ENCODE measurements at places on chromosomes 1 and 21. TPM values are rescaled to one million over a fixed set of nuclear protein-coding genes. Genes with fewer than 3 reads are reported as not detected.

DNA sequence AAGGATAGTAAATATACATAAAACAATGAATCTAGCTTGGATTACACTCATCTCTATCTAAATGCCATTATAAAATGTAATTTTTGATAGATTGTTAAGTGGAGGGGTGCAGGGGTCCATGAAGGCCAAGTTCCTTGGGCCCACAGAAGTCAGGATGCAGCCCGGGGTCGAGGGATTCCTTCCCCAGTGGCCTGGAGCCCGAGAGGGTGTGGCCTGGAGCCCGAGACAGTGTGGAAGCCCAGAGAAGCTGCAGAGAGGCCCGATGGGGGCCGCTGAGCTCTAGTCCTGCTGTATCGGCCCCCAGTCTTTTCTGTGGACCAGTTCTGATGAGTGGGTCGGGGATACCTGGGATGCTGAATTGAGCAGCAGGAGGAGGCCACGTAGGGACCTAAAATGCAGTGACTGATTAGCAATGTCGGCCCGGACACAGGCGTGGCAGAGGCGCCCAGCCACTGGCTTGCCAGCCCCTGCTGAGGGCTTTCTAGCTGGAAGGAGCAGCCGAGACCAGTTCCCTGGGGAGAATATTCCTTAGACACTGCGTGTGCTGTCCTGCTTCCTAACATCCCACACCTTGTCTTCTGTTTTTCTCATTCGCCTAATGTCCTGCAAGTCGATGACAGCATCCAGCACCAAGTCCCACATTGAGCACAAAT lies 38.9 kb downstream of the UMODL1 start:
- H3K27me3 ChIP-seq = no peaks in the 10 kb centered on the region
- peaks cover 11% of the 10 kb centered on the region for H3K4me1 ChIP-seq
- DNase-seq = no peak

The NCF2 gene
- total RNA-seq = 3.2 TPM

GRCh38 chr1:214389734-214390133 lies 108.8 kb downstream of the SMYD2 start:
- no peak for DNase-seq
- no peak overlapping the region for H3K27ac ChIP-seq
- H3K36me3 ChIP-seq = peaks cover 24% of the 10 kb centered on the region
- H3K27me3 ChIP-seq = no peaks in the 10 kb centered on the region
- no peak overlapping the region for H3K4me3 ChIP-seq
- H3K4me1 ChIP-seq = no peaks in the 10 kb centered on the region

- H3K36me3 ChIP-seq = no peaks in the 10 kb centered on the region
- no peak overlapping the region for H3K27ac ChIP-seq
- no peaks in the 10 kb centered on the region for H3K4me1 ChIP-seq
- no peak for DNase-seq
Observed at GRCh38 chr1:31151402-31151801, 85.9 kb upstream of the PUM1 start.

The VAV3 gene
- 2.8 TPM for total RNA-seq

The CR1 gene
- 0.59 TPM for total RNA-seq

The HES3 gene
- not detected for total RNA-seq

The PROK1 gene
- 1.0 TPM for total RNA-seq

DNA sequence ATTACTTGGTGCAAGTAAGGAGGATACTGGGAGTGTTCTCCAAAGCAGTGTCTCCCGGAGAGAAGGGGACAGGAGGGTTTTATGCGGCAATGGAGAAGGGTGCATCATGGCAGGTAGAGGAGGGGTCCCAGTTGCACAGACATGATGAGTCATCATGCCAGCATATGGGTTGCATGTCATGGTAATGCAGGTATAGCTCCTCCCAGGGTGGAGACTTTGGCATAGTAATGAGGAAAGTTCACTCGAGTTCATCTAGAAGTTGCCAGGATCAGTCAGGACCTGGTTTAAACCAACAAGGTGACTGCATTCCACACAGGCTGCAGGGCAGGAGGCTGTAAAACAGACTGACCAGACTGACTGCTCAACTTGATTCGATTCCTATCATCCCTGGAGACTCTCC lies 355.7 kb upstream of the DUSP10 start:
- no peak overlapping the region for H3K4me3 ChIP-seq
- H3K4me1 ChIP-seq = peaks cover 5% of the 10 kb centered on the region
- H3K27me3 ChIP-seq = no peaks in the 10 kb centered on the region
- H3K36me3 ChIP-seq = no peaks in the 10 kb centered on the region
- no peak for DNase-seq

The TMEM61 gene
- total RNA-seq = not detected

DNA sequence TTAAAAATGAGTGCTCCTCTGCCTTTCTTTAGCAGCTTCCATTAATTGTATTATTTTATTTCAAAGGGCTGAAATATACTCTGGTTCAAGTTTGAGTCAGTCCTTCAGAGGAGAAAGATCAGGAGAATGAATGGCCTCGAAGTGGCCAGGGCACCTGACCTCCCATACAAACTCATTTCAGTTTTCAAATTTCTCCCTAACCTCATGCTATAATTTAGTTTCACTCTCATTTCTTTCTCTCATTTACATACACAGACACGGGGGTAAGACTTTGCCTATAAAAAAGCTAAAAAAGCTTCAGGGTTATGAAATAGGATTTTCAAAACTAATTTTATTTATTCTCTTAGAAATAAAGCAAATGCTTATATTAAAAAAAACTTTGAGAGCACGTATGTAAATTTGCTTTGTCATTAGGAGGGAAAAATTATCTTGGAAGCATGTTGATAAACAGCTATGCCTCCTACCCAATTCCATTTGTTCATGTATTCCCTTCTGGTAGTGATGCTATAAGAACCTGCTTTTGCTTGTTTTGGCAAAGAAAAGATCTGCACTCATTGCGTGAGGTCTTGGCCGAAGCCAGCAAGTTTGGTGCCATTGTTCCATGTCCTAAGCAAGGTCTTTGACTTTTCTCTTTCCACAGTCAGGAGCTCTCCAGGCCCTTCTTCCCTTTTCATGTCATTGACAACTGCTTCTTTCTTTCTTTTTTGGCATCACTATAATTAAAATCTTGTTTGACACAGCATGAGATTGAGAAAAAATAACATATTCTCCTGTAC lies 80.4 kb upstream of the LRRC53 start:
- H3K4me1 ChIP-seq = no peaks in the 10 kb centered on the region
- no peak overlapping the region for H3K27ac ChIP-seq
- no peaks in the 10 kb centered on the region for H3K27me3 ChIP-seq
- H3K4me3 ChIP-seq = no peak overlapping the region

The CFHR3 gene
- 0.20 TPM for total RNA-seq

The MSTO1 gene
- 4.4 TPM for total RNA-seq

GRCh38 chr1:209723756-209724693 lies 19.4 kb downstream of the HSD11B1 start:
- H3K36me3 ChIP-seq = no peaks in the 10 kb centered on the region
- H3K4me3 ChIP-seq = no peak overlapping the region
- H3K27ac ChIP-seq = no peak overlapping the region
- DNase-seq = no peak
- no peaks in the 10 kb centered on the region for H3K27me3 ChIP-seq
- H3K4me1 ChIP-seq = peaks cover 4% of the 10 kb centered on the region

GRCh38 chr1:87044424-87044823 lies 130.0 kb downstream of the HS2ST1 start:
- H3K36me3 ChIP-seq = no peaks in the 10 kb centered on the region
- H3K4me3 ChIP-seq = no peak overlapping the region
- H3K27me3 ChIP-seq = no peaks in the 10 kb centered on the region
- H3K4me1 ChIP-seq = no peaks in the 10 kb centered on the region

The FAM72B gene
- total RNA-seq = not detected

The DEPDC1 gene
- not detected for total RNA-seq

DNA sequence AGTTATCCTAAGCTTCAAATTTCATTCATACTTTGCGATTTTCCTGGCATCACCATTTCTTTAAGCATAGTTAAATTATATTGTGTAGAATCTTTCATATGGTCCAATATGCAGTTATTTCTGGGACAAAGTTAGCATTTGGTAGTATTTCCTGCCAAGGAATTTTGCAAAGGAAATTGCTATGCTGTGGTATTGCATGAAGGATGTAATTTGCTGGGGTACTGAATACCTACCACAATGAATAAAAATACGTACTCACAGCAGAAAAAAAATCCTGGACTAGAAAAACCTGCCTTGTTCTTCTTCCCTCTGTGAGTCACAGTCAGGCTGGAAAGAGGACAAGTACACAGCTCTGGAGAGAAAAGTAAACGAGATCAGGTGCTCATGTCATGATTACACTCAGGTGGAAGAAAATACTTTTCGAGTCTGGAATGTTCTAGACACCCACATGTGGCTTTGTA lies 241.2 kb downstream of the PTBP2 start:
- DNase-seq = no peak
- no peak overlapping the region for H3K4me3 ChIP-seq
- no peaks in the 10 kb centered on the region for H3K36me3 ChIP-seq
- no peak overlapping the region for H3K27ac ChIP-seq
- no peaks in the 10 kb centered on the region for H3K4me1 ChIP-seq
- H3K27me3 ChIP-seq = no peaks in the 10 kb centered on the region

DNA sequence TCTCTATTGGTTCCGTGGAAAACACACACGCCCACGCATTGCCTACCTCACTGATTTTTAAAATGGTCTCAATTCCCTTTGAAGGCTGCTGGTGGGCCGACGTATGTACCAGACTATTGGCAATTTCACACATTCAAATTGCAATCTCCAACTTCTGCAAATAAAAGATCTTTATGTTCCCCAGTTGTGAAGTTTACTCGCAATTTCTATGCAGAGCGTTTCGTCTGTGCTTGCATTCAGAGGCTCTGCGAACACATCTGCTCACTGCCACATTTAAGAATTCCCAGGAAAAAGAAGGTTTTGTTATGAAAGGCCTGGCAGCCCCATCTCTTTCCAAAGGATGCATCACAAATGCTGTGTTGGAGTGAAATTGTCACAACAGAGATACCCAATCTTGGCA lies 288.0 kb upstream of the KAZN start:
- H3K4me1 ChIP-seq = no peaks in the 10 kb centered on the region
- H3K4me3 ChIP-seq = no peak overlapping the region
- DNase-seq = no peak
- no peak overlapping the region for H3K27ac ChIP-seq
- no peaks in the 10 kb centered on the region for H3K36me3 ChIP-seq

DNA sequence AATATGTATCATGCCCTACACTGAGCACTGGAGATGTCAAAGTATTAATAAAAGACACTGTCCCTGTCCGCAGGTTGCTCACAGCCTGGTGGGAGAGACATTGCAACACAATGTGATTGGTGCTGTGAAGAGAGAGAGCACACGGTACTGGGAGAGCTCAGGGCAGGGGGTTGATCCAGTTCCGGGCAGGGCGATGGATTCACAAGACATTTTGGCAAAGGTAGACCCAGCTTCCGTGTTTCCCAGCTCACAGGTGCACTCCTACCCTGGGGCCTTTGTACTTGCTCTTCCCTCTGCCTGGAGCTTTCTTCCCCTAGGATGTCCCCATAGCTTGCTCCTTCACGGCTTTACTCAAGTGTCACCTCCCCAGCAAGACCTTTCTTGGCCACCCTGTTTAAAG lies 1.4 kb downstream of the PLA2G5 start:
- H3K27ac ChIP-seq = peak overlapping the region; percentile 91
- DNase-seq = peak; percentile 56
- peaks cover 23% of the 10 kb centered on the region for H3K36me3 ChIP-seq

DNA sequence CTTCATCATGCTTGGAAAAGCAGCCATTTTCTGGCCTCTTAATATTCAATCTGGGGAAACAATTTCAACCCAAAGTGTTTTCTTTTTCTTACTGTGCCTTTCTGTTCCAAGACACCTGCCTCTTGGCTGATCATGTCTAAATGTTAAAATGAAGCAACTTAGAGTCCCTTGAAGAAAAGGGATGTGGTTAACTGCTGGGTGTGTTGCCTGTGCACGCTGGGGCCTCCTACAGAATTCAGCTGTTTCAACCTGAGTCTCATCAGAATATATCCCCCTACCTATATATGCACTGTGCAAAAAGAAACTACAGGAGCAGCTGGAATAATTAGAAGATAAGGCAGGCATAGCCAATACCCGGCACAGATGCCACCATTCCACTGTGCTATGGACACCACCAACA lies 222.0 kb downstream of the OMA1 start:
- DNase-seq = no peak
- no peak overlapping the region for H3K27ac ChIP-seq
- H3K4me1 ChIP-seq = no peaks in the 10 kb centered on the region
- no peaks in the 10 kb centered on the region for H3K36me3 ChIP-seq
- no peak overlapping the region for H3K4me3 ChIP-seq

- peak overlapping the region; percentile 81 for H3K27ac ChIP-seq
- H3K4me3 ChIP-seq = no peak overlapping the region
- DNase-seq = no peak
Observed at GRCh38 chr1:37998913-37999429, 6.3 kb downstream of the FHL3 start.

GRCh38 chr1:228070851-228071250 lies 11.7 kb upstream of the ARF1 start:
- no peak overlapping the region for H3K27ac ChIP-seq
- H3K4me1 ChIP-seq = no peaks in the 10 kb centered on the region
- H3K27me3 ChIP-seq = peaks cover 5% of the 10 kb centered on the region
- no peak for DNase-seq

DNA sequence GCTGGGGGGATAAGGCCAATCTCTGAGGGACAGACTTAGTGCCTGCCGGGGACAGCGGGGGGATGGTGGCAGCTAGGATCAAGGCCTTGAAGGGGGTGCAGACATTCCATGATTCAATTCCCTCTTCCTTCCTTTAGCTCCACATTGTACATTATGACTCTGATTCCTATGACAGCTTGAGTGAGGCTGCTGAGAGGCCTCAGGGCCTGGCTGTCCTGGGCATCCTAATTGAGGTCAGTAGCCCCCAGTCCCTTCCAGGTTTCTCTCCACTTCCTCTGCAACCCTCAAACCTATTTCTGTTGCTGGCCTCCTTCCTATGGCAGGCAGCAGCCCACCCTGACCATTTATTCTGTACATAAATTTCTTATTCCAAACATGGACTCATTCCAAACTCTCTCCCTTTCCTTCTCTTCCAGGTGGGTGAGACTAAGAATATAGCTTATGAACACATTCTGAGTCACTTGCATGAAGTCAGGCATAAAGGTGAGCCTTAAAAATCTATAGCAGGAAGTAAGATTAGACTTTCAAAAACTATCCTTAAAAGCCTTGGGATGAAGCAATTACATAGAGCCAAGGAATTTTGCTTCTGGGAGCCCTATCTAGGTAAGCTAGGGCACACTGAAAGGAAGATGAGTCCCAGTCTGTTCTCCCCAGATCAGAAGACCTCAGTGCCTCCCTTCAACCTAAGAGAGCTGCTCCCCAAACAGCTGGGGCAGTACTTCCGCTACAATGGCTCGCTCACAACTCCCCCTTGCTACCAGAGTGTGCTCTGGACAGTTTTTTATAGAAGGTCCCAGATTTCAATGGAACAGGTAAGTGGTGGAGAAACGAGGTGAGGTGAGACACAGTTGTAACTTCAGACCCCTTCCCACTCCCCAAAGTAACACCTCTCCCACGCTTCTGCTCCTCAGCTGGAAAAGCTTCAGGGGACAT lies 5.1 kb downstream of the CA14 start:
- no peaks in the 10 kb centered on the region for H3K4me1 ChIP-seq
- no peak for DNase-seq
- H3K27me3 ChIP-seq = no peaks in the 10 kb centered on the region
- peaks cover 35% of the 10 kb centered on the region for H3K36me3 ChIP-seq

The ASTN1 gene
- total RNA-seq = 1.3 TPM

GRCh38 chr1:57384901-57385300 lies 39.0 kb downstream of the DAB1 start:
- H3K27me3 ChIP-seq = no peaks in the 10 kb centered on the region
- no peaks in the 10 kb centered on the region for H3K4me1 ChIP-seq
- H3K4me3 ChIP-seq = no peak overlapping the region
- H3K27ac ChIP-seq = no peak overlapping the region
- no peaks in the 10 kb centered on the region for H3K36me3 ChIP-seq
- DNase-seq = no peak

The NBPF20 gene
- 0.59 TPM for total RNA-seq
